Fibroblast of skin of left quadriceps (primary cell): ENCODE measurements at places on chromosomes 3 and 15.
A peak's percentile ranks its signal among the peaks of the same experiment; 100 is the strongest.

GRCh38 chr3:133662278-133662651 lies 524 bp upstream of the TOPBP1 start:
- no peak for DNase-seq

DNA sequence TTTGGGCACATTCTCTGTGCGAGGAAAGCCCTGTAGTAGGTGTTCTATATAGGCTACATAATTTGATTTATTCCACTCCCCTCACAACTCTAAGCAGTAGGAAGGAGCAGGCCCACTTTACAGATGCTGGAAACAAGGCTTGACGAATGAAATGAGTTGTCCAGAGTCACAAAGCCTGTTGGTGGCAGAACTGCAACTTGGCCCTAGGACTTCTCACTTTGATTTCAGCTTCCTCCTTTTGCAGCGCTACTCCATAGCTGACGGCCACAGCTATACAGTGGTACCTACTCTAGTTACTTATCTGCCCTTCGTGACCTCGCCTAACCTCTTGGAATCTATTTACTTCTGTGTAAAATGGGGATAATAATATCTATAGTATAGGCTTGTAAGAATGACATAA lies 2.5 kb upstream of the IRAK2 start:
- DNase-seq, result no peak

- DNase-seq, result no peak
Measured at GRCh38 chr3:142929109-142929508, 34.4 kb downstream of the PAQR9 start.

DNA sequence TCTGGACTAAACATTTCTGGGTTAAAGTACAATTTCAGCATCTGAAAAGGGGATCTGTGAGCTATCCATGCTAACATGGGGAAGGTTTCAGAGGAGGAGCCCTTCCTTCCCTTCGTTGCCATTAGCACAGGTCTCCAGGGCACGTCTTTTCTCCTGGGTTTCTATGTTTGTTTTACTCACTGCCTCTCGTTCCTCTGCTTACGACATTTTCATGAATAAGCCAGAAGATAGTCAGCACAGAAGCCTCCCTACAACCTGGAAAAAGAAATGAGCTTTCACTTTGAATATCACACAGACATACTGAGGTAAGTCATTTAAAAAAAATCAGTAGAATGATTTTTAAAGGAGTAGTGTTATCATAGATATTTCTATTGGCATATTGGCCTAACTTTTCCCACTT lies 117.2 kb upstream of the KCNMB2 start:
- DNase-seq, result no peak

DNA sequence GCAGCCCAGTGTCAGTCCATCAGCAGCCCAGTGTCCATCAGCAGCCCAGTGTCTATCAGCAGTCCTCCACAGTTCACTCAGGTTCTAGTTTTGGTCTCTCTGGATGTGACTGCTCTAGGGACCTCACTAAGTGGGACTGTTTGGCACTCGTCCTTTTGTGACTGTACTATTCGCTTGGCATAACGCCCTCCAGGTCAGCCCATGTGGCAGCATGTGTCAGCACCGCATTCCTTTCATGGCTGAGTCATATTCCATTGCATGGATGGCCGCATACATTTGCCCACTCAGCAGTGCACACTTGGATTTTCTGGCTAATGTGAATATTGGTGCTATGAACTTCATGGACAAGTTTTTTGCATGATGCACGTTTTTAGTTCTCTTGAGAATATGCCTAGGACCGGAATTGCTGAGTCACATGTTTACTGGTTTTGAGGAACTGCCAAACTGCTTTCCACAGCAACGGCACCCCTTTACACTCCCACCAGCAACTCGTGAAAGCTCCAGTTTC lies 16.4 kb downstream of the CHST13 start:
- DNase-seq, result peak; percentile 85

- DNase-seq, result peak; percentile 26
Measured at GRCh38 chr3:150249779-150250470, 158.2 kb upstream of the TSC22D2 start.

- DNase-seq, result no peak
Measured at GRCh38 chr3:189238071-189238470, 66.3 kb downstream of the TPRG1 start.

DNA sequence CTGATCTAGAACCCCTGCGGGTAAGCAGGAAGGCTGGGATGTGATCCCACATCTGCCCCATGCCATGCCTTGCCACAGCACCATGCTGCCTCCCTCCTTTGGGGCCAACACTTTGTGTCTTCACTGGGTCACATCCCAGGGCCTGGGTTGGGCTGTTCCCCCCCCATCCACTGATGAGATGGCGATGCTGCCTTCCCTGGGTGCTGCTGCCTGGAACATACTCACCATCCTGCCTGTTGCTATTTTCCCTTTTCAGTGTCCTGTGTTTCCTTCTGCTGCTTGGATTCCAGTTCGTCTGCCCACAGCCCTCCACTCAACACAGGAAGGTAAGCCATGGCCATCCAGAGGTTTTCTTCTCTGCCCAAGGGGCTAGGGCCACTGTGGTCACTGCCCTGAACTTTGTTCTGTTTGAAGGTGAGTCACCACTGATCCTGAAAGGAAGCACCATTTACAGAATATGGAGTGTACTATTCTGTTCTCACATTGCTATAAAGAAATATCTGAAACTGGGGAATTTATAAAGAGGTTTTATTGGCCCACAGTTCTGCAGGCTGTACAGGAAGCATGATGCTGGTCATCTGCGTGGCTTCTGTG lies 39.4 kb downstream of the THSD4 start:
- DNase-seq, result no peak

DNA sequence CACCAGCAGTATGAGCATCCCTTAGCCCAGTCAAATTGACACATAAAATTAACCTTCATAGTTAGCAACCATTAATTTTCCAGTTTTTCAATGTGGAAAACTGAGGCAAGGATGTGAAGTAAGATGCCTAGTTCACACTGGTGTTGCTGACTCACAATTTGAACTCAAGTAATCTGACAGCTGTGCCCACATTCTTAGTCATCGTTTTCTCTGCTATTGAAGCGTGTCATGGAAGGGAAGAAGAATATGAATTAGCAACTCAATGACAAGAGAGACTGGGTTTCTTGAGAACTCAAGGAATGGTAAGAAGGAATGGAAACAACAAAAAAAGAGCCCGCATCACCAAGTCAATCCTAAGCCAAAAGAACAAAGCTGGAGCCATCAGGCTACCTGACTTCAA lies 261.4 kb downstream of the EPHA3 start:
- no peak for DNase-seq

DNA sequence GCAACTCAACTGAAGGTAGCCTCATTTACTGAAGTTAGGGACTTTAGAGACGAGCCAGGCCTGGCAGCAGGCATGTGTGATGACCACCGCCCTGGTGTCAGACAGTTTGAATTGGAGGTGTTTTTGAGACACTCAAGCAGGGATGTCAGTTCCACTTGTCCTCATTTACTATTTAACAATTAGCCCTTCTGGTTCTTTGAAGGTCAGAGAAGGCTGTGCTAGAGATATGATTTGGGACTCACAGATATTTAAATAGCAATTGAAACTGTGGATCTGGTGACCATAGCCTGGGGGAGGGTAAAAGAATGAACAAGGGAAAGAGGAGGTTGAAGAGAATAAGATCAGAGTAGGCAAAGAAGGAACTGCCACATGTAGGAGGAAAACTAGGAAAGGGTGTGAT lies 74.6 kb downstream of the REC114 start:
- no peak for DNase-seq

DNA sequence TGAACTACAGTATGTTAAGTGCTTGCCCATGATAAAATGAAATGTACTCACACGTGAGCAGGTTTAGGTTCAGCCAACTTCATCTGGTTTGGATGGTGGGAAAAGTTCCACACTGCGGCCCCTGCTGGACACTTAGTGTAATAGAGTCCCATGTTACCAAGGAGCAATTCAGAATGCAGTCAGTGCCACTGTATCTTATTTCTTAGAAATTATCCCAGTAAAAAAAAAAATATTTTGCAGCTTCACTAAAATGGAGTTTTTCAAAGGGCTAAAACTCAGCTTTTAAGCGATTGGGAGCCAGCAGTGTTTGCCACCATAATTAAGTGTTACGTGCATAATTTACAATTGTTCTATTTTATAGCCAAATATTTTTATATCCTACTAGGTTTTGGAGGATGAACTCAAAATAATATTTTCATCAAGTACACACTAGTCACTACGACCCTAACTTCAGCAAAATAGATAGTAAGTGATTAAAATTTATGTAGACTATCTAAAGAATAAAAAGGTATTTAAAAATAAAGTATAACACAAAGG lies 371.7 kb upstream of the GBE1 start:
- DNase-seq, result peak; percentile 31

DNA sequence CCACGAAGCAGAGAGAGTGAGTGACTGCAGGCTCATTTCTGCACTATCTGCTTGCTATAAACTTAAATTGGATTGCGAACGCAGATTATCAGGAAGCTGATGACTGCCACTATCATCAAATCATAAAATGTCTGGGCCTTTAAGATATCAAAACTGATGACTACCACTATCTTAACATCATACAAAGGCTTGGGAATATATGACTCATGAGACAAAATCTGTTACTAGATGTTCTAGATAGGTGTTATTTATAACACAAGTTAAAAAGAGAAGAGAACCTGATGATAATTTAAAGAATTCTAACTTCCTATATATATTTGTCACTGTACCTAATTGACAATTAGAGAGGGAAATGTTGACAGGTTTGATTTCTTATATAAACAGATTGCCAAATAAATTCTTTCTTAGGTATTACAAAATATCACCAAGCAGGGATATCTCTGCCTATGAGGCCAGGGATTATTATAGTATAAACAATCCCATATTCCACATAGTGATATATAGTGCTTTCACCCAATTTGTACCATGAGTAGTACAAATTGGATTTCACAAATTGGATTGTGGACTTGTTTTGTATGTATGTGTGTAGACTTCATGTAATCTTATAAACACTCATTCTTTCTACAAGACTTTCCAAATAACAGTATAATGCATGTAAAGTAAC lies 1157.2 kb downstream of the ROBO1 start:
- DNase-seq, result no peak

GRCh38 chr15:43184407-43185124 lies 637 bp upstream of the CCNDBP1 start:
- DNase-seq, result no peak
